NCI-H69 (cell line): ENCODE measurements at places on chromosomes 7 and 10.

- no peak for DNase-seq
Observed at GRCh38 chr10:84521468-84521867, 193.1 kb downstream of the CCSER2 start.

- peak; percentile 88 for DNase-seq
Observed at GRCh38 chr10:118926072-118926417, 103.5 kb upstream of the NANOS1 start.

DNA sequence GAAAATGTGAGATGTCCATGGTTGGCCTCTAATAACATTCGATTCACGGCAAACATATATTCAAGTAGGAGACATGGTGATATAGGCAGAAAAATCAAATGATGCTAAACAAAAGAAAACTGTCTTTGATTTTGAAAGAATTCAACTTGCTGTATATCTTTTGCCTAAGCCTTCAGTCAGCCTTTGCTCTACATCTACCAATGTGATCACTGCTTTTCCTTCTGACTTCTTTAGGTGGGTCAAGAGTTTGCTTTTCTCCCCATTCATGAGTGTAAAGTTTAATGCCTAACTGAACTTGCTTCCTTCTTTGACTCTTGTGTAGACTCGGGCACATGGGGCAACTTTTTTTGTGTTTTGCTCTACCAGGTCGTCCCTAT, 417 bp upstream of the HIF1AN start:
- no peak for DNase-seq

GRCh38 chr7:35716038-35716803, 21.3 kb upstream of the HERPUD2 start:
- peak; percentile 59 for DNase-seq

GRCh38 chr10:42650374-42650773, 12.0 kb upstream of the ZNF33B start:
- no peak for DNase-seq

GRCh38 chr10:32393911-32394310, 47.0 kb upstream of the EPC1 start:
- DNase-seq: no peak

DNA sequence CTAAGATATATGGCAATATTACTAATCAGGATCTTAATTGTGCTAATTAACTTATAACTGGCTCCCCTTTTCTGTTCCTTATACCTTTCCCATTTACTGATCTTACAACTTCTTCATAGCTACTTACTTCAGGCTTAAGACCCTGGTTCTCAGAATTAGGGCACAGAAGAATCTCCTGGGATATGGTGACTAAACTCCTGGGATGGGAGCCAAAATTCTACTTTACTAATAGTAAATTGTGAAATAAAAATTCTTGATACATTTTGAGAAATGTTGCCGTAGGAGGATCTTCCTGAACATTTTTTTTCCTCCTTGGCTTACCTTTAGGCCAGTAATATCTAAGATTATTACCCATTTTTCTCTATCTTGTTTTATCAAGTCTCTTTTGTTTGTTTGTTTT, 309.5 kb downstream of the ATRNL1 start:
- no peak for DNase-seq
